CMK (cell line): ENCODE measurements at places on chromosomes 7 and 10.

DNA sequence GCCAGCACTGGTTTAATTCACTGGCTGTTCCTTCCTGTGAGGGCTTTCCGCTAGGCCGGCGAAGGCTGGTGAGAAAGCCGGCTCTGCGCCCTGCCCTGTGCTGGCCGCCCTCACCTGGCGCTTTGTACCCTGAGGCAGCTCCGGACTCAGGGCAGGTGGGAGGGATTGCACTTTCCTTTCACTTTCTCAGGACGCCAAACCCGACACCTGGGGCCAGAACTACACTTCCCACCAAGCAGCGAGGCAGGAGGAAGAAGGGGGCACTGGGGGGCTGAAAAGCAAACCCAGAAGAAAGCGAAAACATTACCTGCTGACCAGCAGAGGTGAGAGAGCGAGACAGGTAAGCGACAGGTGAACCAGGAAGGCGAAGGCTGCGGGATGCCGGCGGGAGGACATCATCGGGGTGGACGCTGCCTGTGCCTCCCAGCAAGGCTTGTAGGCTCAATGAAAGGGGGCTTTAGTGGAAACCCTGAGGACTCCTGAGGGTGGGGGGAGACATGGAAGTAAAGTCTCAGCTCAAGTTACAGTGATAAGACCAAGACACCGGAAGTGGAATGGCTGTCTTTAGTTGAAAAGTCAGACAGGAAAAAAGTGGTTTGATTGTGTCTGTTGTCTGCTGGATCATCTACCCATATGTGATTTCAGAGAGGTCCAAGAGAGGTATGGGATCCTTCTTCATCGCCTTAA, at the start of gene RAB19:
TSS of gene RAB19 (plus strand) at position 181 of the 687 bp plus-strand sequence. CDS start 3,589 bp downstream, outside the sequence.
- DNase-seq = no peak

GRCh38 chr7:109309790-109310189, 740.1 kb downstream of the DNAJB9 start:
- DNase-seq = no peak

DNA sequence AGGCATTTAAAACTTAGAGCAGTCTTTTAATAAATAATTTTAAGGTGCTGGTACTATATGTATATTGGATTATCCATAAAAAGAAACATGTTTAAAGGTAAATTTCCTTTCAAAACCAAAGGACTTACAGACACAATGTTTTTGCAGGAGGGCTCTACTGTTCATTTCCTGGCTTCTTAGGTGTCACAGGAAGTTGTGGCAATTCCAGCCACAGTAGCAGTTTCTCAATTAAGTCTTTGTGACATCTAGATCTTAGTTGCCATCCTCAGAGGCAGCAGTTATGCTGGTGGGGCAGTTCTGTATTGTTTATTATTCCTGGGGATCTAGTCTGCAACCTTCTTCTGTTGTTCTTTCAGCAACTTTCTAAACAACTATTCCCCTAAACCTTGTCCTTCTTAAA, 460.1 kb downstream of the MAGI2 start:
- no peak for DNase-seq

DNA sequence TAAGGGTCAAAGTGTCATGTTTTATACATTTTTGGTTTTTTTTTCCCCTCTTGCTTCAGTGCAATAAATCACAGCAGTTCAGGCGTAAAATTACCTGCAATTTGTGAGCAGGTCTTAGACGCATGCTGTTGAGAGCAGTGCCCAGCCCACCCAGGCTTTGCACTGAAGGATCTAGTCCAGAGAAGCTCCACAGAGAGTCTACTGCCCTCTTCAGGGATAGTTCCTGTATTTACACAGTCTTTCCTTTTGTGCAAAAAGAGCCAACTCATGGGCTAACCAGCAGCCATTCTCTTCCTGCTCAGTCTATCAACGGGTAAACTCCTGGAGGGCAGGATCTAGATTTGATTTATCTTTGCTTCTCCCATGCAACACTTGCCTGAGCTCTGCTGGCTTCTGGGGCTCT, 82.2 kb upstream of the NAMPT start:
- DNase-seq = no peak

DNA sequence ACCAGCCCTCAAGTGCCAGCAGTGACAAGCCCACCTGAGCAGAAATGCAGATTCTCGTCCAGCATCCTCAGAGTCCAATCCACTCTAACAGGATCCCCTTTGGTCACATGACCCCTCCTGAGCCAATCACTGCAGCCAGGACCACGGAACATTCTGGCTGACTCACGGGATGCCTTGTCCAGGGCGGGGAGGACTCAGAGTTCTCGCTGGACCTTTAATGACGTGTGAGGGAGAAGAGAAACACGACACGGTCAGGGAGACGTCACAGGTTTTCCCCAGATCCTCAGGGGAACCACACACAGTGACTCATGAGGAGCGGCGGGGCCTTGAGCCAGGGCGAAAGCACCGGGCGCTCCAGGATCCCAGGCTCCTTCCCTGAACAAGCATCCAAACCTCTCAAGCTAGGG, 155.7 kb downstream of the PTPRN2 start:
- DNase-seq = no peak

GRCh38 chr7:124679586-124680225, 85.9 kb downstream of the GPR37 start:
- DNase-seq = no peak

GRCh38 chr7:126606331-126606730, 646.4 kb downstream of the GRM8 start:
- DNase-seq = no peak

DNA sequence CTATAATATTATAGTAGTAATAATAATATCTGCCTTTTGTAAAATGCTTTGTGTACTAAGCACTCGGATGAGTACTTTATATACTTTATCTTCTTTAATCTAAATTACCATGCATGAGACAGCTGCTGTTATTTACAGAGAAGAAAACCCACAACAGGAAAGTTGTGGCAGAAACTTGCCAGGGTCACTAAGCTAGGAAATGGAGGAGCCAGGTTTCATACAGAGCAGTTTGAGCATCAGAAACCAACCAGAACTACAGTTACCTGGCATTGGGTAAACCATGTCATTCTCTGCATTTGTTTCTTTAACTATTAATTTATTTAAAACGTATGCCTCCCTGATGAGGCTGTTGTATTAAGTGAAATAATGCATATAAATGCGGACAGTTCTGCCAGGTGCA, 129.9 kb downstream of the CSTF2T start:
- DNase-seq = no peak

GRCh38 chr10:108598831-108599230, 1324.5 kb downstream of the XPNPEP1 start:
- no peak for DNase-seq

DNA sequence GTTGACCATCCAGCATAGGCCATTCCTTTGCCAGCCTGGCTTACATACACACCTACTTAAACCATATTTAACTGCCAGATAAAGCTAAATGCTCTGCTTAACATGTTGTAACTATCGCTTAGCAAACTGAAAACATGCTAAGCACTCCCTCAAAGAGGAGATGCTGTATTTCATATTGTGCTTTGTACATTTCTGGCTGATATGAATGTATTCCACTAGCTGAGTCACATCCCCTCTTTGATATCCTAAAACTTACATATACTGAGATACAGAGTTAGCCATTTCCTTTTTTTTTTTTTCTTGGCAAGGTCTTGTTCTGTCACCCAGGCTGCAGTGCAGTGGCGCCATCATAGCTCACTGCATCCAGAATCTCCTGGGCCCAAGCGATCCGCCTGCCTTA, 99.4 kb downstream of the TPST1 start:
- no peak for DNase-seq

DNA sequence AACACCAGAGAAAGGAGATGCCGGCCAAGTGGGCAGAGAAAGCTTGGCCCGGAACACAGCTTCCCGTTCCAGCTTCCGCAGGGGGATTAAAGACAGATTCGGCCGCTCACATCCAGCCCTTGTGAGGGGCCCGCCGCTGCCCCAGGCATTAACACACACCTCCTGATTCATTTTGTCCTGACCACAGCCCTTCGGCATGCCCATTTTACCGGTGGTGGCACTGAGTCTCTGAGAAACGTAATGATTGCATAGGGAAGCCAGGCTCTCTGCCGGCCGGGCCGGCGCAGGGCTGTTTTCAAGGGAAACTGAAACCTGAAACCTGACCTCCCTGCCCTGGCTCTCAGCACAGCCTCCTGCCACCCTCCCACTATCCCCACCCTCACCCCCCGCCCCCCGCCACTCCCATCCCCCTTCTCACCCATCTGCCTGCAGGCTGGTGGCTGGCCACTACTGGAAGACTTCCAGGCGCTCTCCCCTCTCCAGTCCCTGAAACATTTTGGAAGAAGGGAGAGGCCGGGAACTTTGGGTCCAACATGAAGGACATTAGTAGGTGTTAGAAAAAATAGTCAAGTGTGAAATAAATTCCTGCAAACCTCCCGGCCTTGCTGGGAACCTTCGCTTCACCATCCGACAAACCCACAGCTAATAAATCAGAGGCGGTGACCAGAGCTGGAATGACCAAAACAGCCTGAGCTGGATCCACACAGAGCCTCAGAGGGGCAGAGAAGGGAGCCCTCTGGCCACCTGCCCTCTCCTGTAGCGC, 83.5 kb upstream of the CUX1 start:
- no peak for DNase-seq

DNA sequence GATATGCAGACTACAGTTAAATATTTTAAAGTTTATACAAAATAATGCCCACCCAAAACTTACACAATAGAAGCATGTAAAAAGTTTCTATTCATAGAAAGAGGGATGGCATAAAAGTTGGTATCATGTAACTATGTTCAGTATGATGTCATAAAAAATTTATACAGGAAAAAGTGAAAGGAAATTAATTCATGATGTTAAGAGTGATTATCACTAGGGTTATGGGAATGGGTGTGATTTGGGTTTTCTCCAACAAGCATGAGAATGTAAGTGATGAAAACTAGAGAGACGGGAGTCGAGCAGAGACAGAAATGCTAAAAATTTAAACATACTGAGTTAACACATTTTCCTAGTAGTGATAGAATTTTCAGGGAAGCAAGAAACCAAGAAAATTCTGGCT, 52.7 kb downstream of the GDI2 start:
- DNase-seq = no peak

DNA sequence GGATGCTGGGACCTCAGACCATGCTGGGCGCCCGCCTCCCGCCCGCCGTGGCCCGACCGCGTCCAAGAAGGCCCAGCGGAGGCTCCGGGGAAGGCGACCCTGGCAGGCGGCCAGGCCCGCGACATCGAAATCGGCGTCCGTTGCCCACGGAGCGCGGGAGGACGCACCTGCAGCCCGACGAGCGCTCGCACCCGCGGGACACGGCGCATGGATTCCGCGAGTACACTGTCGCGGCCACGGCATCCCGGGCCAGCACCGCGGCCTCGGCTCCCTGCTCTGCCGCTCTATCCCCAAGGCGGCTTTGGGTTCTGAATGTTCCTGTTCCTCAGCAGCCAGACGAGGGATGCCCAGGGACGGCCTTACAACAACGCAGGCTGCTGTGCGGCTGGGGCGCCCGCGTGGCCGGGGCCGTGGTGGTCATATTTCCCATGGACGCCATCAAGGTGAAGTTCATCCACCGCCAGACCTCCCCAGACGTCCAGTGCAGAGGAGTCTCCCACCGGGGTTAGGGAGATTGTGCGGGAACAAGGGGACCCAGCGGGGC, 67.5 kb upstream of the ZNF722 start:
- DNase-seq = no peak

DNA sequence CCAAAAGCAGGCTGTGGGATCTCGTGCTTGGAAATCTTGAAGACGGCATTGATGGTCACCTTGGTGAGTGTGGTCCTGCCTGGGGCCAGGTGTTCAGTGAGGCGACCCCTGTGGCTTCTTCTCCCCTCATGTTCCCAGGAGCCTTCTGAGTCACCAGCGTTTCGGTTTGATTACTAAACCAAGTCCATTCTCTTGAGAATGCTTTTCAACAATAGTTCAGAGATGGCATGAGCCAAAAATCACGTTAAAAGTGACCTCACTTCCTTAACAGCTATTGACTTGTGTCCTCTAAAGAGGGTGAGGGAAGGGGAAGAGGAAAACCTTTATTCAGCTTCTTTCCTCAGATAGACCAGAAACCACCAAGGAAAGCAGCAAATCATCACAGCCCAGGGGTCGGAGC, 315.2 kb downstream of the GATA3 start:
- DNase-seq = no peak

- no peak for DNase-seq
Observed at GRCh38 chr7:92042056-92042737, 92.1 kb downstream of the CYP51A1 start.

DNA sequence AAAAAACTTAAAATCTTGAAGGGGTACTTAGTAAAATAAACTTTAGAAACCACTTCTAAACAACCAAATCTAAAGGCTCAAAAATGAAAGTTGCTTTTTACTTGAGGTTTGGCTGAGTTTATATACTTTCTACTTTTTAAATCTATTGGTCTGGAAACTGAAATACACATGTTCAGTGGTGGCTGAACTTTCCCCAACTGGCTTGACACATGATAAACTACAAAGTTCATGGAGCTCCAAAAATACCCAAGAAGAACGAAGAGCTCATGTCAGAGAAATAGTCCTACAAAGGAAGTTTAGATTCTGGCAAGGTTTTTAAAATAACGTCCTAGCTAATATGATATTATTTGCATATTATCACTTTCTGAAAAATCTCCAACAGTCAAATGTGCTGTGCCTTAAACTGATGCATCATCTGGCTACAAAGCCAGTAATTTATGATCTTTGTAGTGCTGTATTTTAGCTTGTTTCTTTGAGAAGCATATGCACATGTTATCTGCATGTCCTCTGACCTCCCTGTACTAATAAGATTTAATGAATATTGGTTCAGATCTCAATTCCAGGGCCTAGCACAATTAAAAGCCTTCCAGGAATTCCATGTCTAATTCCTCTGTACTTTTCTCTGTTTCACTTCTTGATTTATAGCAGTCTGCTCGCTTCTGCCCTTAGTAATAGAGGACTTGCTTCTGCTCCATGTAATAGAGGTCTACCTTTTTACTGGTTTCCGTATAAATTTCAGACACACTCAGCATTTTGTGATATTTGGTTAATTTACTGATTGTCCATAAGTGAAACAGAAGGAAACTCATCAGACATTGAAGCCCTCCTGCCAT, 28.2 kb downstream of the SEMA3C start:
- DNase-seq = no peak

- no peak for DNase-seq
Observed at GRCh38 chr10:120460186-120460585, 3.2 kb downstream of the PLPP4 start.

DNA sequence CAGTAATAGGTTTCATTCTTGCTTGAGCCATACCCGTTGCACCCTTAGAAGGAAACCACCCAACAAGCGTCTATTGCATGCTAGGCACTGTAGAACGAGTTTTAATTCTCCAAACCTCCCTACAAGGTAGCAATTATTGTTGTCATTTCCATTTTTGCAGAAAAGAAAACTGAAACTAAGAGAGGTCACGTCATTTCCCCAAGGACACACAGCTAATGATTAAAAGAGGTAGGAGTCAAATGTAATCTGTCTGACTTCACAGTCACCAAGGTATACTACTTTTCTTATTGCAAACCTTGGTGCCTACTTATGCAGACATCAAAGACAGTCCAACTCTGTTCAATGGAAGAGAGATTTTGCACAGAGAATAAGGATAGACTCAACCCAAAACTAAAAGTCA, 49.1 kb upstream of the C1QL3 start:
- no peak for DNase-seq

GRCh38 chr7:23474094-23474828, 4.0 kb upstream of the IGF2BP3 start:
- DNase-seq = peak; percentile 86

DNA sequence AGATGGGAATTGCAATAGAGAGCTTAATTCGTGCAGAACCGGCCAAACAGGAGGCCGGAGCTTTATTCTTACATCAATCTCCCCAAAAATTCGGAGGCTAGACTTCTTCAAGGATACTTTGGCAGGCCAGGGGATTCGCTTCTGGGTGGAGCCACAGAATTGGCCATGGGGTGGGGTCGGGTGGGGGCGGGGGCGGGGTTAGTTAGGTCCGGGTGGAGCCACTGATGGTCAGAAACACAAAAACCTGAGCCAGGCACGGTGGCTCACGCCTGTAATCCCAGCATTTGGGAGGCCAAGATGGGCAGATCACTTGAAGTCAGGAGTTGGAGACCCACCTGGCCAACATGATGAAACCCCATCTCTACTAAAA, 87.5 kb downstream of the SEPTIN14 start:
- no peak for DNase-seq
